ENCODE measurements at places on chromosomes 5 and 9.

DNA sequence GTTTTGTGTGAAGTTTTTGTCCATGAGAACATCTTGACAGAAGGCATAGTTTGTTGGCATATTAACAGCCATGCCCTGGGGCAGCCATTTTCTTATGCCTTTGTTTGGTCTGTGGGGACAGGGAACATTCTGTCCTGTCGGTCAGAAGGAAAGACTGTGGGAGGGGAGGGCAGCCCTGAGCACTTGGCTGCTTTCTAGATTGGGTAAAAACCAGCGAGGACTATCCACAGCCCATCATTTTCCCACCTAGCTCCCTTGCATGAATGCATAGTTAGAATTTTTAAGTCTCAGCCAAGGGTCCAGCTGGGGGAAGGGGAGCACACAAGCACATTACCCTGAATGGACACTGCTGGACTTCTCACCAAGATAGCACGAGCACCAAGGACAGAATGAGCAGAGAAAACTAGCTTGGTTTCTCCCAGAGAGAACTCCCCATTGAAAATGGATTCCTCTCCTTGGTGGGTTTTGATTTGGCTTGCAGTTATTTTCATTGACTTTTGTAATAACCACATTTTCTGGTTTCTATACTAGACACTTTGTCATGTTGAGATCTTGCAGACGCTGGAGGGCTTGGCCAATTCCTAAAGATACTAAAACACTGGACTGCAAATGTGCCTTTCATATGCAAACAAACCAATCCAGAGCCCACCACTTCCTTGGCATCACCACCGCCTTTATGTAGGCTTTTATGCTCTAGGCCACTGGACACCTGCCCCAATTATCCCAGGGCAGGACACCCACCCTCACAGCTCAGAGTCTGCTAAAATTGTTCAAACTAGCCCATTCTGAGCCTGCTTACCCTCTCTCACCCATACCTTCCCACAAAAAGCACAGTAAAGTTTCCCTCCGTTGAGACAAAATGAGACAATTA, 129.9 kb downstream of the BOD1 start:
- H3K4me3 ChIP-seq = no peak overlapping the region
- no peaks in the 10 kb centered on the region for H3K36me3 ChIP-seq
- DNase-seq = no peak
- no peak overlapping the region for H3K27ac ChIP-seq

DNA sequence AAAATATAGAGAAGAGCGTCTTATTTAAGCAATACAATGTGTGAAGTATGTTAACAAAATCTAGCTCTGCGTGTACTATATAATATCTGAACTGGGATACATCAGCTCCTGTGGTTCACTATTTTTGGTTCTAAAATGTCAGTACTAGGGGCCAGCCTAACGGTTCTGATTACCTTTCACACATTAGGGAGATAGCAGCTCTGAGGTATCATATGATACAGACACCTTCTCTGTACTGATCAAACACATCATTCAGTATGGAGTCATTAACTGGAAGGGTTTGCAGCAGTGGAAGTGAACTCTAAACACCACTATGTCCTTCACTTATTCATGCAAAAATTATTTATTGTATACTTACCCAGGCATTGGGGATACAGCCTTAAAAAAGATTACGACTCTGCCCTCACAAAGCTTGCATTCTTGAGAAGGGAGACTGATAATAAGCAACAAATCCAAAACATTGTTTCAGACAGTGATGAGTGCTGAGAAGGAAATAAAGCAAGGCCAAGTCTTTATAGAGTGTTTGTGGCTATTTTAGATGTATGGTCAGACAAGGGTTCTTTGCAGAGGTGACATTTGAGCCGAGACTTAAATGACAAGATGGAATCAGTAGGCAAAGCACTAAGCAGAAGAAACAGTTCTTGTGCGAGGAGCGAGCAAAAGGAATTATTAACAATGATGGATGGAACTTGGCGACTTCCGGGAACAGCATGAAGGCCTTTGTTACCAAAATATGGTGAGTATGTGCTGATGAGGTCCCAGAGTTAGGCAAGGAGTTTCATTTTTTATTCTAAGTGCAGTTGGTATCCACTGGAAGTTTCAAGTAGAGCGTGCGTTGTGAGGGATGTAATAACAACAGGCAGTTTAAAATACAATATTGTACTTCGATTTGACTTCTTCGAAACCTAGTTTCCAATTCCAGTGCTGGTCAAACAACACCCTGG, 1.8 kb upstream of the LNPEP start:
- H3K27me3 ChIP-seq = peaks cover 20% of the 10 kb centered on the region
- H3K4me1 ChIP-seq = peaks cover 64% of the 10 kb centered on the region
- DNase-seq = no peak
- H3K27ac ChIP-seq = peak overlapping the region; percentile 98
- no peaks in the 10 kb centered on the region for H3K36me3 ChIP-seq

DNA sequence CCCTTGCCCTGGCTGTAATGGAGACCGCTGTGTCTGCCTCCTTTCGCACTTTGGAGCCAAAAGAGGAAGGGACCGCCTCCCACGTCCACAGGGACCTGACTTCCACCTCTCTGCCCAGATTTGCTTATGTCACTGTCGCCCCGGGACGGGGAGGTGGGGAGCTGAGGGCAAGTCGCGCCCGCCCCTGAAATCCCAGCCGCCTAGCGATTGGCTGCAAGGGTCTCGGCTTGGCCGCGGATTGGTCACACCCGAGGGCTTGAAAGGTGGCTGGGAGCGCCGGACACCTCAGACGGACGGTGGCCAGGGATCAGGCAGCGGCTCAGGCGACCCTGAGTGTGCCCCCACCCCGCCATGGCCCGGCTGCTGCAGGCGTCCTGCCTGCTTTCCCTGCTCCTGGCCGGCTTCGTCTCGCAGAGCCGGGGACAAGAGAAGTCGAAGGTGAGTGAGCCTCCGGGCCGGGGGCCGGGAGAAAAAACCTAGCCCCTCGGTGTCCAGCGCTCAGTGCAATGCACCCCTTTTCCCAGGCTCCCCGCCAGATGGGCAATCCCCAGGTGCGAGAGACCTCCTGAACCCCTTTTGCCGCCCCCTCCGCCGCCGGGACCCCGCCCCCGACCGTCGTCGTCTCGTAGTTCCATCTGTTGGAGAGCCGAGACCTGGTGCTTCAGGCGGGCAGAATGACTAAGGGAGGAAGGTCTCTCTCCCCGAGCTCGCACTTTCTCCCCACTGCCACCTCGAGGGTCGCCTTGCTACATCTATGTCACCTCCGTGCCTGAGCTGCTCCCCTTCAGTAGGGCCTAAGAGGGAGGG, at the start of gene GPX3:
Gene GPX3 (plus strand): TSS at position 288 of the 807 bp plus-strand sequence. CDS start 64 bp downstream, at position 352.
- DNase-seq = peak; percentile 40
- peaks cover 9% of the 10 kb centered on the region for H3K36me3 ChIP-seq
- no peaks in the 10 kb centered on the region for H3K27me3 ChIP-seq
- H3K4me3 ChIP-seq = peak within 1 kb of the TSS; percentile 77

- H3K36me3 ChIP-seq = no peaks in the 10 kb centered on the region
- H3K27me3 ChIP-seq = no peaks in the 10 kb centered on the region
- no peak overlapping the region for H3K4me3 ChIP-seq
- H3K4me1 ChIP-seq = no peaks in the 10 kb centered on the region
- no peak for DNase-seq
These were observed 129.8 kb downstream of the MACROH2A1 start for GRCh38 chr5:135269199-135269598.

DNA sequence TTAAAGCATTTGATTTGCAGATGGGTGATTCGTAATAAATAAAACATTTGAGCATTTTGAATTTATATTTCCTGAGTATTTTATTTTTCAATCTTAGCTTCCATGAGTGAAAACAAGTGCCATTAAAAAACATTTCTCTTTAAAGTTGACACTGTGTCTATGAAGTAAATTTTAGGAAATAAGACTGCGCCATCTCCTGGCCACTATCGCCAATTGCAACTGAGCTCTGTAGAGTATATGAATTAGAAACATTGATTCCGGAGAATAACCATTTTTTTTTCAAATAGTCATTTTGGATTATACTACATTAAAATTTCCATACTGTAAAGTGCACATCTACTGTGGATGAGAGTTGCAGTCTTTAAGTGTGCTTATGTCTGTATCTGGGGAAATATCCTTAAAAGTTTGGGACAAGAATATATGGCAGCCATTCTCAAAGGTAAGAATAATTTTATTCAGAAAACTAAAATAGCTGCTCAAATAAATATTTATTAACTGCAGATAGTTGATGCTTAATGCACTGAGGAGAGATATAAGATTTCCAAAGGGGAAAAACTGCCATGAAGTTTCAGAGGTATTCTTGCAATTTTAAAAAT, 5.9 kb downstream of the DMRTA1 start:
- H3K4me1 ChIP-seq = no peaks in the 10 kb centered on the region
- no peaks in the 10 kb centered on the region for H3K36me3 ChIP-seq
- no peak overlapping the region for H3K27ac ChIP-seq

DNA sequence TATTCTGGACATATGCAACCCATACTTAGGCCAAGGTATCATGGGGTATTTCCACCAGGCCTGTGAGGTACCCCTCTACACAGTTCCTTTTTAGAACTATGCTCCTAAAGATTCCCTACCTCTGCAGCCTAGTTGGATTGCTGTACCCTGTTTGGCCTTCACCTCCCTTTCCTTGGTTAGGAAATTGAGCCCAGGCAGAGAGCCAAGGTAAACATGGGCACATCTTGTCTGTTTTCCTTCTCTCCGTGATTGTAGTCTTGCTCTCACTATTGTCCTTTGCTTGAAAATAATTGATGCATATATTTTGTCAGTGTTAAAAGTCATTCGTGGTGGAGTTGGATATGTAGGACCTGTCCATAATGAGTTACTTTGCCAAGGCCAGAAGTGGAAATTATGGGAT, 26.7 kb downstream of the BDP1 start:
- H3K27me3 ChIP-seq = no peaks in the 10 kb centered on the region
- no peak overlapping the region for H3K4me3 ChIP-seq
- peaks cover 16% of the 10 kb centered on the region for H3K36me3 ChIP-seq
- H3K27ac ChIP-seq = no peak overlapping the region
- no peak for DNase-seq
- H3K4me1 ChIP-seq = peaks cover 12% of the 10 kb centered on the region

GRCh38 chr5:7876867-7877266, 7.9 kb downstream of the MTRR start:
- no peak overlapping the region for H3K27ac ChIP-seq
- H3K4me1 ChIP-seq = peaks cover 82% of the 10 kb centered on the region
- peaks cover 8% of the 10 kb centered on the region for H3K36me3 ChIP-seq

GRCh38 chr5:93886098-93886806, 144.9 kb upstream of the POU5F2 start:
- peaks cover 4% of the 10 kb centered on the region for H3K36me3 ChIP-seq
- H3K4me3 ChIP-seq = peak overlapping the region; percentile 89
- peaks cover 29% of the 10 kb centered on the region for H3K4me1 ChIP-seq
- no peak for DNase-seq

- peaks cover 16% of the 10 kb centered on the region for H3K27me3 ChIP-seq
- H3K27ac ChIP-seq = no peak overlapping the region
- peaks cover 41% of the 10 kb centered on the region for H3K4me1 ChIP-seq
- no peaks in the 10 kb centered on the region for H3K36me3 ChIP-seq
These were observed 15.2 kb upstream of the RNU6ATAC start for GRCh38 chr9:134179595-134179917.

GRCh38 chr5:143030349-143030748, 260.2 kb downstream of the ARHGAP26 start:
- peaks cover 6% of the 10 kb centered on the region for H3K27me3 ChIP-seq
- DNase-seq = no peak
- peak overlapping the region; percentile 76 for H3K4me3 ChIP-seq
- H3K27ac ChIP-seq = peak overlapping the region; percentile 84
- H3K36me3 ChIP-seq = peaks cover 4% of the 10 kb centered on the region

GRCh38 chr9:128245421-128246151, 30.2 kb downstream of the GOLGA2 start:
- no peak overlapping the region for H3K4me3 ChIP-seq
- no peak overlapping the region for H3K27ac ChIP-seq
- peak; percentile 27 for DNase-seq

DNA sequence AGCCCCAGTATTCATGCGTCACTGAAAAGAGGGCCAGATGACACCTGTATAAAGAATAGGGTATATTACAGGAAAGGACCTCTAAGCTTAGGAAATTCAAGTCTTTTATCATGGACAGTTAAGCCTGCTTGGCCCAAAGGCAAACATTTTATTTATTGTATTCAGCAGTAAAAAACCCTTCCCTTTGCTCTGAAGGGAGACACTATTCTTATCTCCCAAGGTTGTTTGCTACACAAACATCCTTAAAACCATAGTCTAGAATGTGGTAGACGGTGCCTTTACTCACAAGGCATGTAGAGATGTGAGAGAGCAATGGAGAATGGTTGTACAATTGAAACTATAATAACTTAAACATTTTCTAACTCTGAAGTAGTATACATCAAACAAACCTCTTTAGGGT, 33.9 kb downstream of the FTMT start:
- DNase-seq = no peak
- H3K4me1 ChIP-seq = no peaks in the 10 kb centered on the region
- no peak overlapping the region for H3K27ac ChIP-seq
- H3K27me3 ChIP-seq = no peaks in the 10 kb centered on the region
- no peak overlapping the region for H3K4me3 ChIP-seq

GRCh38 chr5:177471610-177472356, 1.7 kb downstream of the DBN1 start:
- no peaks in the 10 kb centered on the region for H3K36me3 ChIP-seq
- H3K27ac ChIP-seq = peak overlapping the region; percentile 48
- peaks cover 18% of the 10 kb centered on the region for H3K4me1 ChIP-seq

DNA sequence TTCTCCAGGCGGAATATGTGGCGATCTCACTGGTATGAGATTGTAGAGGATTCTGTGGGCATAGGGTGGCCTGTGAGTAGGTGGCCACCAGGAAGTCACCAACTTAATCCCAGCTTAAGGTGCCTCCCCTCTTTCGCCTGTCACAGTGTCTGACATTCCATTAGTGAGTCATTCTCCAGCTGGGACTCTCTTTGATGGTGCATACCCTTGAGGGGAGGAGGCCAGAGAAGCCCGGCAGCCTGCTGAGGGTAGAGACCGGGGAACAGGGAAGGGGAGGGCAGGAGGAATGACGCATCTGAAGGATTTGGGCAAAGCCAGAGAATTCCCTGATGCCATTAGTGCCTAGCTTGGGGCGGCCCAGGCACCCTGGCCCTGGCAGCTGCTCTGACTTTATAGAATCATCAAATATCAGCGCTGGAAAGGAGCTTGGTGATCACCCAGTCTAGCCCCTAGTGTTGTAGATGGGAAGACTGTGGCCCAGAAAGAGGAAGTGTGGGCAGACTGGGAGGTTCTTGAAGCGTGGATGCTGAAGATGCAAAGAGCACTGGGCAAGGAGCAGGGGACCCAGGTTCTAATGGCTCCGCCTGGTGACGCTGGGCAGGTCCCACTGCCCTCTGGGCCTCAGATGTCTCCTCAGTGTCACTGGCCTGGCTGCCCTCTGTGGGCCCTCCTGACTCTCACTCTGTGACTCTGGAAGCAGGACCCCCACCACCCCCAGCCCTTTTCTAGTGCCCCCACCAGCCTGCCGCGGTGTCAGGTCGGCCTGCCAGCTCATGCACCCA, 41.4 kb downstream of the DAB2IP start:
- H3K27ac ChIP-seq = no peak overlapping the region
- H3K4me1 ChIP-seq = peaks cover 9% of the 10 kb centered on the region
- no peak overlapping the region for H3K4me3 ChIP-seq
- DNase-seq = no peak
- peaks cover 12% of the 10 kb centered on the region for H3K27me3 ChIP-seq

DNA sequence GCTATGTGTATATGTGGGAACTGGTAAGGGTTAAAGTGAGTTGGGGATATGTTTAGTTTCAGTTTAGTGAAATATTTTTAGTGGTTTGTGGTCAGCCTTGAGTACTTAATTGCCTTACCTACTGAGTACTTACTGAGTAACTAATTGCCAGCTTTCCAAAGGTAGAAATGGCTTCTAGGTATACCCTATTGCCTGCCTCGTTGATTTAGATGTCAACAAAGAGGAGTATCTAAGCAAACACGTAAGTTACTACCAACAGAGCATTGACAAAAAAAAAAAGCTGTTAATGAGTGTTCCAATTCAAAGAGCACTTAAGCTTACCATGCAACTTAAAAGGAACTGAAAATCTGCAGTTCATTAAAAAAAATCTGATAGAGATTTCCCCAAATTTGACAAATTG, 8.8 kb downstream of the ATP10B start:
- H3K36me3 ChIP-seq = no peaks in the 10 kb centered on the region
- no peak overlapping the region for H3K27ac ChIP-seq
- H3K4me1 ChIP-seq = no peaks in the 10 kb centered on the region
- no peak overlapping the region for H3K4me3 ChIP-seq
- no peak for DNase-seq

Measured in immature natural killer cell (primary cell).